ENCODE measurements at places on chromosomes 6 and 20.
A peak's percentile ranks its signal among the peaks of the same experiment; 100 is the strongest.

GRCh38 chr20:34743039-34743438, 38.9 kb downstream of the TP53INP2 start:
- DNase-seq: no peak

DNA sequence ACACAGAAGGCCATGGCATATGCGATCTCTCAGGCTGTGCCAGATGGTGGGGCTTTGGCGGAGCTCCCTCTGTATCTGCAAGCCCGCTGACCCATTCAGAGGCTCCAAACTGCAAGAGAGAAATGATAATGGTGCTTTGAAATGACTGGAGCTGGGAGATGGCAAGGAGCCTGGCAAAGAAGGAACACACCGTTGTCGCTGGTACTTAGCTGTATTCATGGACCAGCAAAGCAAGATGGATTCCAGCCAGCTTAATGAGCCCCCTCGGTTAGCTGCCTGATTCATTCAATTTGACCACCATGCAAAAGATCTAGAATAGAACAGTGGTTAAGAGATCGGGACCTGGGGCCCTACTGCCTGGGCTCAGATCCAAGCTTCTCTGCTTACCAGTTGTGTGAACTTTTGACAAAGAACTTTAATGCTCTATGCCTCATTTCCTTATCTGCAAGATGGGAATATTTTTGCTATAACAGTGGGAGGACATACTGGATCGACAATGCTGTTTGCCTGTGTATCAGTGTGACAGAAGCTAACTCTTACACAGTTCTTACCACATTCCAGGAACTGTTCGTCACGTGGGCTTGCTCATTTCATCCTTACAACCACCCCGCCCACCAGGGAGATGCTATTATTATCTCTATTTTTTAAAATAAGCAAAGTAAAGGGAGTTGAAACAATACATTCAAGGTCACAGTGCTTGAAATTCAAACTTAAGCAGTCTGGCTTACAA, 317.8 kb upstream of the SULF2 start:
- peak; percentile 8 for DNase-seq

GRCh38 chr20:63641146-63641791, 12.0 kb downstream of the STMN3 start:
- no peak for DNase-seq

DNA sequence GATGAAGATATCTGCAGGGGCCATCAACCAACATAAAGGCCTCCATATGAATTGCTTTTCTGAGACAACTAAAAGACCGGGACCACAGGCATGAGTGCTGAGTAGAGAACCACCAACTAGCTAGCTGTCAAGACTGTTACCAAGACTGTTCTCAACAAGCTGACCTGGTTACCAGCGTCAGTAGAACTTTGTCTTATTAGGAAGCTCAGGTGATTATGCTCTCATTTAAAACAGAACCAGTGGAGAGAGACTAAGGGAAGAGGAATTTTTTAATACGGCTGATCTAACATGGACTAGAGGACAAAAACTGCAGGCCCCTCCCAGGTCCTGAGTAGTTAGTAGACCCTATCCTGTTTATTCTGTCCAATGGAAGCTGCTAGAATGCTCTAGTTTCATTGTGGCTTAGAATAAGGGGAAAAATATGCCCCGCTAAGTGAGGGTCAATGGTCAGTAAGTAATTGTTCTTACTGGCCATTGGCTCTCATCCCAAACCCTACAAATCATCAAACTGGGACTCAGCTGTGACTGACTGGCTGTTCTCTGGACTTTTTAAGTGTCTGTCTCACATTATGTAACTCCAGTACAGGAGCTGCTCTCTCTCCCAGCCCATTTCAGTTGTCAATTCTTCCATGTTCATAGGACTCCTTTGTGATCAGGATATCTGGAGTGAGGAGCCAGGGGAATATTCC, 3.8 kb upstream of the DYNLRB1 start:
- no peak for DNase-seq

DNA sequence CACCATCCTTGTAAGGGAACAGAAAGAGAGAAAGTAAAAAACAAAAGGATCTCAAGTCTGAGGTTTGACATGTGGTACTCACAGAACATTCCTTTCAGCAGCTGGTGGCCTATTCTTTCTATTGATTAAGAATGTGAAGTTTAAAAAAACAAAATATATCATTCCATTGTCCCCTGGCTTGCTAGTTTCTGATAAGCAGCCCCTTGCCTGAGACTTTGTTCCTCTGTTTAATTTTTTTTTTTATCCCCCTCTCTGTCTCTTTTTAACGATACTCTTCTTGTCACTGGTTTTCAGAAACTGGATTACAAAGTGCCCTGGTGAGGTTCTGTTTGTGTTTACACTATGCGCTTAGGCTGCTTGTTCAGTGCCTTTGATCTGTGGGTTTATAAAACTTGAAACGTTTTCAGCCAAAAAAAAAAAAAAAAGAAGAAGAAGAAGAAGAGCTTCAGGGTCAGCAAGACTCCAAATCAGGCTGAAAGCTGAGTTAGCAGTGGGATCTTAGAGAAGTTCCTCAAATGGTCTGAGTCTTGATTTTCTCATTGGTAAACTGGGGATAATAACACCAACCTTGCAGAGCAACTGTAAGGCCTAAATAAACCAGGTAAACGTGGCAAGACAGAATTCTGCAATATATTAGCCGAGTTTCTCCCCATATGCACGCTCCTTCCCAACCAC, 45.1 kb upstream of the SLC22A23 start:
- DNase-seq: no peak

DNA sequence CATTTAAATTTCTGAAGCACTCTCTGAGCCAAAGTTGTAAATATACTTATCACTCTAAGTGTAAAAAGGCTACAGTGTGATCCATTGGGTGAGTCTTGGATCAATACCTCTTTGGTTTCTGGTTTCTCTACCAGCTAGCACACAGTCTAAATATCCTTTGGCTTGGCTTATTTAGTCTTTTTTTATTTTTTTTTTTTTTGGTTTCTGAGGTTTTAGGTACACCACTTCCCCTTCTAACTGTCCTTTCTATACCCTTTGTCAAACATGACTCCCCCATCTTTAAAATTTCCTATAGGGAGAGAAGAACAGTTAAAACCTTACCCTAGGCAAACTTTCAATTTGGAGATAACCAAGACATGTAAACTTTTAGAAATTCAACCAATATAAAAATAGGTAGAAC, 379.0 kb downstream of the PHF3 start:
- DNase-seq: no peak

GRCh38 chr6:140203661-140204147, 829.3 kb upstream of the CITED2 start:
- peak; percentile 71 for DNase-seq

- DNase-seq: no peak
These were observed 24.6 kb downstream of the TRAM2 start for GRCh38 chr6:52552278-52552643.

All from fibroblast of the aortic adventitia (primary cell).